Activated CD4-positive, alpha-beta T cell treated with anti-CD3 and anti-CD28 coated beads for 4 hours (primary cell): ENCODE measurements at places on chromosomes 7 and 10.

GRCh38 chr7:81245353-81245752 is 326.5 kb upstream of the SEMA3C start:
- no peak for DNase-seq

DNA sequence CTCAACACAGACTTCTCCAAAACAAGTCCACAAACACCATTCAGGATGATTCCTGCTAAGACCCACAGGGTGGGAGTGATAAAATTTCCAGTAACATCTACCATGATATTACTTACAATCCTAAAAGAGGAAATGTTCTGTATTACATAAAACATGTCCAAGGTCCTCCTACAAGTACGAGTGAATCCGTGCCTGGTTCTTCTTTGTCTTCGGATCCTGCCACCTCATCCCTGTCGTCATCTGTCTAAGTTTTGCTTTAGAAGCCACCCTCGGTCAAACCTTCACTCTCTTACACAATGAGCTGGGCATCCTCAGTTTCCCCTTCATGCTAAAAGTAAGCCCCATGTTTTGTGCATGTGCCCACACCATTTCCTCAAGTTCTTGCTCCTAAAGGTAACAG is 279.0 kb downstream of the KCNMA1 start:
- DNase-seq = no peak

GRCh38 chr7:106376026-106376799 is 91.4 kb upstream of the NAMPT start:
- no peak for DNase-seq

- no peak for DNase-seq
Measured at GRCh38 chr7:137932881-137933269, 69.0 kb downstream of the CREB3L2 start.

- no peak for DNase-seq
Measured at GRCh38 chr7:84985073-84985784, 201.6 kb downstream of the SEMA3D start.
